ENCODE measurements at places on chromosomes 16 and 17. TPM values are rescaled to one million over a fixed set of nuclear protein-coding genes. Genes with fewer than 3 reads are reported as not detected.

LRRC46 gene
- polyA plus RNA-seq, result not detected

RDM1 gene
- polyA plus RNA-seq, result not detected

MMP25 gene
- polyA plus RNA-seq, result not detected

NTN3 gene
- not detected for polyA plus RNA-seq

Measured in naive B cell (primary cell).